ENCODE measurements at places on chromosomes 12 and 14.

GRCh38 chr12:101783838-101784237 lies 44.6 kb upstream of the SYCP3 start:
- no peak for DNase-seq

GRCh38 chr14:90383731-90384542 lies 12.9 kb upstream of the CALM1 start:
- DNase-seq: peak; percentile 44

- peak; percentile 55 for DNase-seq
These were observed 254.8 kb downstream of the MSRB3 start for GRCh38 chr12:65533177-65533883.

GRCh38 chr14:73760598-73761586 lies 46.7 kb upstream of the PNMA1 start:
- no peak for DNase-seq

Measured in fibroblast of skin of scalp (primary cell).